GM10248 (cell line): ENCODE measurements at places on chromosomes 5 and 9.

GRCh38 chr5:178106556-178107239 is 6.6 kb upstream of the N4BP3 start:
- DNase-seq = no peak

DNA sequence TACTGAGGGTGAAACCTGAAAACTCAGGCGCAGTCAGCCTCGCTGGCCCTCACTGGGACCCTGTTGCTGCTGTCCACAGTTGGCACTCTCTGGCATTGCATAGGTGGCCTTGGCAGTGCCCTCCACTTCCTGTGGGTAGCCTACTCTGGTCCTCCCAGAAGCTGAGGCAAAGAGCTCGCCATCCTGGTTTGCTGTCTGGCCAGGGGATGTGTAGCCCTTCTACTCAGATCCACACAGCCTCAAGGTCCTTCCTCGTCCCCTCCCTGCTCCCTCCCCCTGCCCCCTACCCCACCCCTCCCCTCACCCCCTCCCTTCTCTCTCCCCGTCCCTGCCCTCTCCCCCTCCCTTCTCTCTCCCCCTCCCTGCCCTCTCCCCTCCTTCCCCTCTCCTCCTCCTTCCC is 176.0 kb downstream of the OLFM1 start:
- no peak for DNase-seq

- no peak for DNase-seq
Measured at GRCh38 chr9:115291841-115292240, 173.9 kb upstream of the TNC start.

- no peak for DNase-seq
Measured at GRCh38 chr9:27671636-27672035, 98.4 kb upstream of the C9orf72 start.

- DNase-seq = no peak
Measured at GRCh38 chr9:77750284-77750683, 102.2 kb upstream of the GNA14 start.

DNA sequence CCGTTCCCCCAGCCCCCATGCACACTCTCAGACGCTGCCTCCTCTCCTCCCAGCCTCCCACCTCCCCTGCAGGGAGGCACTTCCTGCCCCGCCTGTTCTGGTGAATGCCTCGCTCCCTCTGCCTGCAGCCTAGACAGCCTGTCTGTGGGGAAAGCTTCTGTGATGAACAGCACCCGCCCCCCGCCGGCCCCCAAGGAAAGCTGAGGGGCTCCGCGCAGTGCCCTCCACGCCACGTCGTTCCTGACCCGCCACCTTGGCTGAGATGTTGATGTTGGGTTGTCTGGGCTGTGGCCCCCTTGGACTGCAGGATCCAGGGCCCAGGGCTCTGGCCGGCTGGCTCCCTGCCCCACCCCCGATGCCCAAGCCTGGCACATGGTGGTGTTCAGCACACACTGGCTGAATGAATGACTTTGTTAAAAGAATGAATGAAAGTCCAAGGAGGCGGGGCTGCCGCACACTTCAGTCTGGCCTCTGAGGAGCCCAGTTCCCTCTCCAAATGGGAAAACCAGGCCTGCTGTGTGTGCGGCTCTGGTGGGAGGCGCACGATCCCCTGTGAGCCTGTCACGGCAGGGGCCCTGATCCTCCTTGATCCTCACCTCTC is 2.1 kb upstream of the MYMK start:
- DNase-seq = no peak

GRCh38 chr9:71826279-71826678 is 58.0 kb upstream of the CEMIP2 start:
- no peak for DNase-seq

- DNase-seq = no peak
Measured at GRCh38 chr5:137248527-137248926, 250.6 kb downstream of the SPOCK1 start.

- DNase-seq = peak; percentile 21
Measured at GRCh38 chr5:94577466-94578245, 40.7 kb downstream of the KIAA0825 start.

DNA sequence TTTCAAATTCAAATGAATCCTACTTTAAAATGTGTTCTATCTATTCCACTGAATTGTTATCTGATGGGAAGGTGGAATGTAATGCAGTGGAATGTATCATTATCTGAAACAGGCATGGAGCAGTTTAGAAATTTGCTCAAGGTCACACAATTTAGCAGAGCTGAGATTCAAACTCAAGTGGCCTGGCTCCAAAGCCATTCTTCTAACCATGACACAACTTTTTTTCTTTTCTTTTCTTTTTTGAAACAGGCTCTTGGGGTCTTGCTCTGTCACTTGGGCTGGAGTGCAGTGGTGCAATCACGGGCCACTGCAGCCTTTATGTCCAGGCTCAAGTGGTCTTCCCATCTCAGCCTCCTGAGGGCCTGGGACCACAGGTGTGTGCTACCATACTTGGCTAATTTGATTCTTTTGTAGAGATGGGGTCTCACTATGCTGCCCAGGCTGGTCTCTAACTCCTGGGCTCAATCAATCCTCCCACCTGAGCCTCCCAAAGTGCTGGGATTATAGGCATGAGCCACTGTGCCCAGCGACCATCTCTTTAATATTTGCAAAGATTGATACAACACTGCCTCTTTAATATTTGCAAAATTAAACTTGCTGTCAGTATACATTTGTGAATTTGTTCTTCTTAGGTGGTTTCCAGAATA is 50.0 kb downstream of the CAST start:
- no peak for DNase-seq

GRCh38 chr9:134318941-134319305 is 7.3 kb upstream of the RXRA start:
- DNase-seq = no peak

DNA sequence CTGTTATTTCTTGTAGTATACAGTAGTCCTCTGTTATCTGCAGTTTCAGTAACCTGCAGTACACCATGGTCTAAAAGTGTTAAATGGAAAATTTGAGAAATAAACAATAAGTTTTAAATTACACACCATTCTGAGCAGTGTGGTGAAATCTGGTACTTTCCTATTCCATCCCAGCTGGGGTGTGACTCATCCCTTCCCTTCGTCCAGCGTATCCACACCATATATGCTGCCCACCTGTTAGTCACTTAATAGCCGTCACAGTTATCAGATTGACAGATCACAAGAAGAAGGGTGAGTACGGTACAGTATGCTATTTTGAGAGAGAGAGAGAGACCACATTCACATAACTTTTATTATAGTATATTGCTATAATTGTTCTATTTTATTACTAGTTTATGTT is 28.9 kb downstream of the FAM151B start:
- DNase-seq = peak; percentile 15
